ENCODE measurements at places on chromosomes 13 and 19.
A peak's percentile ranks its signal among the peaks of the same experiment; 100 is the strongest.

- DNase-seq: no peak
These were observed 10.6 kb downstream of the URI1 start for GRCh38 chr19:29952646-29953045.

DNA sequence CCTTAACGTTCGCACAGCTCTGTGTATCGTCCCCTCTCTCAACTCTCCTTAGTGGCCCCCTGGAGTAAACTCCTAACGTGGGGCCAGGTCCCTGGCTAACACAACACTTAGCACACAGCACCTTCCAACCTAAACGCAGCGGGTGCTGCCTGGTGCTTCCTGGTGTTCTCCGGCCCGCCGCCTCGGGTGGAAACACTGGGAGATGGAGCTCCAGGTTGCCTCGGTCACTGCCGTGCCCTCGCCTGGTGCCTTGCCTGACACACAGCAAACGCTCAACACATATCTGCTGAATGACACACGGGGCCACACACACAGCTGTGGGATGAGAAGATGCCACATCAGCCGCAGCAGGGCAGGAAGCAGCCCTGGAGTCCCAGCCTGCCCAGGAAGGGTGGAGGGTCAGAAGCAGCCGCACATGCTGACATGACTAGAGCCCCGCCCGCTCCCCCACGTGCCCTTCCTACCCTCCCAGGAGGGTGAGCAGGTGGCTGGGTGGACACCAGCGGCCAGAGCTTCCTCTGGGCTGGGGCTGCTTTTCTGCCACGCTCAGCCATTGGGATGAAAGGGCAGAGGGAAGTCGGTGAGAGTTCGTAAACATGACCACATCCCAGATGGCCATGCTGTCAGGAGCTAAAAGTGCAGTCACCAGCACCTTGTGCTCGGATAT, 6.6 kb downstream of the PEPD start:
- no peak for DNase-seq

DNA sequence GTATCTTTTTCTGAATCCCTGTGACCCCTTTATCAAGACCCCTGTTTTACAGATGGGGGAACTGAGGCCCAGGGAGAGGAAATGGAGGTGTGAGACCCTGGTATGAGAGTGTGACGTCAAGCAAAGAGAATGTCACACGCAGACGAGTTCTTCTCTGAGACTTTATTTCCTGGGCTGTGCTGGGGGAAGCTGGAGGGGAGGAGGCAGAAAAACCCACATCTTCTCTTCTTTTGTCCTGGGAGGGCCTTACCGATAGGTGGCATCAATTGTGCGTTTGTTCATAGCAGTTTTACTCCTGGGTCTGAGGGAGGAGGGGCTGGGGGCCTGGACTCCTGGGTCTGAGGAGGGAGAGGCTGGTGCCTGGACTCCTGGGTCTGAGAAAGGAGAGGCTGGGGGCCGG, 4.9 kb upstream of the KLK15 start:
- no peak for DNase-seq

- DNase-seq: peak; percentile 37
These were observed 703.3 kb upstream of the ARGLU1 start for GRCh38 chr13:107271227-107271626.

GRCh38 chr13:38045278-38046048, 175.9 kb upstream of the TRPC4 start:
- DNase-seq: no peak

- no peak for DNase-seq
These were observed 268.4 kb downstream of the FOXO1 start for GRCh38 chr13:40398065-40398464.

DNA sequence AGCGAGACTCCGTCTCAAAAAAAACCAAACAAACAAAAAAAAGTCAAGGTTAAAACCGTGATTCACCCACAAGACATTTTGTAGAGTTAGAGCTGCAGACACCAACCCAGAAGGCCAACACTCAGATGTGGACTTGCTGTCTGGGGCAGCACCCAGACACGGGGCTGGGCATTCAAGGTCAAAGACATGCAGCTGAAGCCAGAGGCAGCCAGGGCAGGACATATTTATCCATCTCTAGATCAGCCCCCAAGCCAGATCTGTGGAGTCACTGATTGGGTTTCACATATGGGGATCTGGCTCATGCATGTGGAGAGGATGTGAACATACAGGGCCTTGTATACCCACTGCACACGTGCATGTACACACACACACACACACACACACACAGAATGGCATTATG, 3.6 kb downstream of the KLK15 start:
- no peak for DNase-seq
